Epithelial cell of esophagus (primary cell): ENCODE measurements at places on chromosomes 2 and 18.

GRCh38 chr2:109458512-109458911 lies 155.3 kb downstream of the SEPTIN10 start:
- no peak for DNase-seq

GRCh38 chr2:119673796-119674195 lies 5.2 kb upstream of the TMEM177 start:
- no peak for DNase-seq

DNA sequence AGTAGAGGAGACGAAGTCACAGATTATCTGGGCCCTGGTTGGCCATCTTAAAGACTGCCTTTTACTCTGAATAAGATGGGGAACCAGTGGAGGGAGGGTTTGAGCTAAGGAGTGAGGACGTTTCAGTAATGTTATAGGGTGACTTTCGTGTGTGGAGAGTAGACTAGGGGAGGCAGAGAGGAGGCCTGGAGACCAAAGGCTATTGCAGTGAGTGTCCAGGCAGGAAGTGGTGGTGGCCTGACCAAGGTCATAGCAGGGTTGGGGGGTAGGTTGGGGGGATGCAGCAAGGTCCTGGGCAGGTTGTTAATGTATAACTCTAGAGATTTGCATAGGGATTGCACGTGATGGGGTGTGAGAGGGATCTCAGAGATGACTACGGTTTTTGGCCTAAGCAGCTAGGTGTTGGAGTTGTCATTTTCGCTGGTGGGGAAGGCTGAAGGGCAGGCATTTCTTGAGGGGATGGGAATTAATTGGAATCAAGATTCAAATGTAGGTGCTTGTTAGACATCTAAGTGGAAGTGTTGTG lies 4.9 kb downstream of the CEP192 start:
- no peak for DNase-seq

- DNase-seq, result no peak
Observed at GRCh38 chr18:2360861-2361260, 210.4 kb downstream of the METTL4 start.

DNA sequence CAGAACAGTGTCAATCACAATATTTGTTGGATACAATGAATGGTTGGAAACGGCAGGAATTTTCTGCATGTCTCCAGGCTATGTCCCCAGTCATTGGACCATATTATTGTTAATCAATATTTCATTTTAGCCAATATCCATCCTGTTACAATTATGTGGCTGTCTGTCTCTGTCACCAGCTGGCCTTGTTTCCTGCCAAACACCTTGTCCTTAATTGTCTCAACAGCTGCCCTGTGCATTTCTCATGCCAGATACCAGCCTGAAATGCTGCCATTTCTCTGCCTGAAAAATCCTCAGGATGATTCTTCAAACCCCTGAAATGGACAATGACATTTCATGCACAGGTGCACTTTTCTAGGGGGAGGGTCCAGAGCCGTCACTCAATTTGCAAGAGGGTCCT lies 170.6 kb downstream of the ALPK2 start:
- no peak for DNase-seq

DNA sequence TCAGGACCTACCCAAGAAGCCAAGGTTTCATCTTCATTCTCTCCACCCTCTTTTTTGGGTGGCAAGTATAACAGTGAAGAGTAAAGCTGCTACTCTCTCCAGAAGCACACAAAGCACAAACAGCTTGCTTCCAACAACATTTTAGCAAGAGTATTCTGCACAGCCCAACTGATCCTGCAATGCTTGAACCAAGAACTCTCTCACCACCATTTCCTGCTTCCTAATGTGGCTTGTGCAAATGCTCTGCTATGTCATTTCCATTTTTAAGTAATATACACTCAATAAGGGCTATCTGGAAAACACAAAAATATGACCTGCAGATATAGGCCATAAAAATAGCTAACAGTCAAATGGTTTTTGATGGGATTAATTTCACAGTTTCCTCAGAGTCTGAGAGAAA lies 24.1 kb upstream of the IHH start:
- no peak for DNase-seq

- no peak for DNase-seq
Observed at GRCh38 chr2:20377741-20378140, 27.1 kb upstream of the PUM2 start.

DNA sequence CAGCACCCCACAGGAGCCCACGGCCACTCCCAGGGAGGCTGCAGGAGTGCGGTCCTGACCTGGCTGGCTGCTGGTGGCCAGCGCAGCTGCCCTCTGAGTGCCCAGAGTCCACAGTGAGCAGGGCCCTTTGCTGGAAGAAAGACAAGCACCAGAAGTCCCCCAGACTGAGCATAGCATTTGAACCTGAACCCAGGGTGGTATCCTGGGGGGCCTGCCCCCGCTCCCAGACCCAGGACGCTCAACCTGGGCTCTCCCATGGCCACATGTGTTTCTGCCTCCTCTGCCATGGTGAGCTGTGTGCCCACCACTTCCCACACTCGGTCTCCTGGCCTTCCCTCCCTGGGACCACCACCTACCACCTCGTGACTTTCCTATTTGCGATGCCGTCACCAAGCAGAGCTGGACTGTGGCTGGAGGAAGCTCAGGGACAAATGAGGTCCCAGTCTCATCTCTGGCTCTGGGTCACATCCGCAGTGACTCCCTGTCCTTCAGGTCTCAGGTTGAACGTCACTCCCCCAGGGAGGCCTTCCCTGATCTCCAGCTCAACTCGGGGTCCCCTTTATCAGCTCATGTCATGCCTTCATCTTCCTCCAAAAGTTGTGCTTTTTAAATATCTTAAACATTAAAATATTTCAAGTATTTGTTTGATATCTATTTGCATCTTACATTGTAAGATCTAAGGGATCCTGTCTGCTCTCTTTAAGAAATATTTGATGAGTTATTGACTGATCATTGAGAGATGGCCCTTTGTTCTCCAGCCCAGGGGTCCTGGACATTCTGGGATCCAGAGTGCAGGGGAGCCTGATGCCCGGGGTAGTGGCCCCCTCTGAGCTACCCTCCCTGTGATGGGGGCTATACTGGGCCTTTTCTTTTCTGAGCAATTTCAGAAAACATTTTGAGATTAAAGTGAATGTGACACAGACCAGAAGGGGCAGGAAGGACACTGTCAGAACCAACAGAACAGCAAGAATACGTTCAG lies 16.4 kb upstream of the GPR55 start:
- no peak for DNase-seq
